ENCODE measurements at places on chromosomes 16 and 17. TPM values are rescaled to one million over a fixed set of nuclear protein-coding genes. Genes with fewer than 3 reads are reported as not detected.

DNA sequence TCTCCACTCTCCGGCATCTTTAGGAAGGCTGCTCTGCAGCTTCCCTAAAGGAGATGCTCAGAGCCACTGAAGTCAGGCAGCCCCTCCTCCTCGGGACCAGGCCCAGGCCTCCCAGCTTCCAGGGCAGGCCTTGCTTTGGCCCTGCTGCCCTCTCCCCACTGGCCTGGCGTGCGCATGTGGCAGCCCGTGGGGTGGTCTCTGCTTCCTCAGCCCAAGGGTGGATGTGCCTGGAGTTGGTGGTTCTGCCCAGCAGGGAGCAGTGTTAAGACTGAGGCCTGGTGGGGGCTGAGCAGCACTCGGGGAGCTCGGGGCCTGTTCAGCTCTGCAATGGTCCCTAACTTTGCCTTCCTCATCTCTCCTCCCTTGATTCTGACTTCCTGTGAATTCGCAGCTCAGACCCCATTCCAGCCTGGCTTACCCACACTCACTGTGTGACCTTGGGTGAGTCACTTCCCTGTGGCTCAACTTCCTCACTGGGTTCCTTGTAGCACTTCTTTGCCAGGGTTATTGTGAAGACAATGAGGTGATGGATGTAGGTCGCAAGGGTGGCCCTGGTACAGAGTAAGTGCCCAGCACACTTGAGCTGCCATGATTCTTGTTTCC is 63.2 kb downstream of the NKD1 start:
- DNase-seq = peak; percentile 43

DNA sequence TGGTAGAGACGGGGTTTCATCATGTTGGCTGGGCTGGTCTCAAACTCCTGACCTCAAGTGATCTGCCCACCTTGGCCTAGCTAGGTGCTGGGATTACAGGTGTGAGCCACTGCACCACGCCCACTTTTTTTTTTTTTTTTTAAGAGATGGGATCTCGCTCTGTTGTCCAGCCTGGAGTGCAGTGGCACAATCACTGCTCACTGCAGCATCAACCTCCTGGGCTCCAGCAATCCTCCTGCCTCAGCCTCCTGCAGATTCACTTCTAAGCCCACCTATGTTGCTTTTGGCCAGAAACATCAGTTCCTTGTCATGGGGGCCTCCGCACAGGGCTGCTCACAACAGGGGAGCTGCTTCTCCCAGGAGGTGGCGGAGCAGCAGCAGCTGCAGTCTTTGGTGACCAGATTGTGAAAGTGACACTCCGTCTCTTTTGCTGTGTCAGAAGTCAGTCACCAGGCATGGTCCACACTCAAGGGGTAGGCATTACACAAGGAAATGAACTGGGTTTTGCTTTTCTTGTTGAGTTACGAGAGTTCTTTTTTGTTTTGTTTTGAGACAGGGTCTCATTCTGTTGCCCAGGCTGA is 4.5 kb upstream of the NME4 start:
- no peak for DNase-seq

GRCh38 chr17:35080536-35080935 is 17.0 kb upstream of the RFFL start:
- no peak for DNase-seq

DNA sequence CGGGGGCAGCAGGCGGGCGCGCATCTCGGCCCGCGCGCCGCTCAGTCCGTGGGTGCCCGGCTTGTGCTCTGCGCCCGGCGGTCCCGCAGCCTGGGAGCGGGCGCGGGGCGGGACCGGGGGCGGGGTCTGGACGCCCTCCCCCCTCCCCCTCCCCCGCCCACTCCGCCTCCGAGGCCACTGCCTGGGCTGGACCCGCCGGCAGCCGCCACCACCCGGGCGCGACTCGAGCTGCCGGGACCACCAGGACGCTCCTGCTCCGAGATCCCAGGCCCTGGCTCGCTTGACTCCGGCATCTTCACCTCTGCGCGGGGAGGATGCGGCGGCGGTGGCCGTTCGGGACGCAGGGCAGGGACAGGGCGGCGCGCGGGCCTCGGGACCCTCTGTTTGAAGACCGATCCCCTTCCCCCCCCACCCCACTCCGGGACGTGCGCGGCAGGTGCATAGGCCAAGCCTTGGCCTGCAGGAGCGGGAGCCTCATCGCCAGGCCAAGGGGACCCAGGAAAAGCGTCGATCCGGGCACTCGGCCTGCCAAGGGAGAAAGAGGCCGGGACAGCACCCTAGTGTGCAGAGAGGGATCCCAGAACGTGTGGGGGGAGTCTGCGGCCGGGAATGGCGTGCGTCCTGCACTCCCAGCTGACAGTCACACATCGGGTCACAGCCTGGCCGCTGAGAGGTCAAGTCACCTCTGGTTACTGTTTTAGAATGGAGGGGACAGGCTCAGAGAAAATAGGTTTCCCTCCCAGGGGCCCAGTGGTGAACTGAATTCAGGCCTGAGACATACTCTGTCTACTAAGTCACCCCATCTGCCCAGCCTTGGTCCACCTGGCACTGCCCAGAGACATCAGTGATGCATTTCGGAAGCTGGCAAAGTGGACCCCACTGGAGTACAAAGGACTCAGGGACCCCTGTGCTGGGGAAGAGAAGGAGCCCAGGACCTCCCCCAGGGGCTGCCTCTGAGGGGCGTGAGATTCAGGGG is at the start of gene HS3ST6:
Gene HS3ST6, minus strand, starts transcription at position 65 of the 976 bp plus-strand sequence. CDS start 92 bp downstream, outside the sequence.
- no peak for DNase-seq

CBX2 gene
- total RNA-seq = 0.83 TPM

DNA sequence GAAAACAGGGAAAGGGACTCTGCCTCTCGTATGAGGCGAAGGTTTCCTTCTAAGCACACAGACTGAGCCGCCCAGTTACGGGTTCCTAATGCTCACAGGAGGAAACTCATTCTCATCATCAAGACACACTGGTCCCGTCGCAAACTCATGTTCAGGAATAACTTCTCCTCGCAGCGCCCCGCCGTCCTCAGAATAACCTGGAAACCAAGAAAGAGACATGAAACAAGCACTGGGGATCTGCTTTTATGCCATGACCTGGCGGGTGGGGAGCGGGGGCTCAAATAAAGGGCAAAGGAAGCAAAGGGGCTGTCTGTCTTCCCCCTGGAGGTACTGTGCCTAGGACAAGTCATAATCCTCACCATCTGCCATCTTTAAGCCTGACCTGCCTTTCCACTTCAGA is 31.3 kb downstream of the WIPI1 start:
- DNase-seq = no peak

OXLD1 gene
- total RNA-seq = 45.6 TPM

DNA sequence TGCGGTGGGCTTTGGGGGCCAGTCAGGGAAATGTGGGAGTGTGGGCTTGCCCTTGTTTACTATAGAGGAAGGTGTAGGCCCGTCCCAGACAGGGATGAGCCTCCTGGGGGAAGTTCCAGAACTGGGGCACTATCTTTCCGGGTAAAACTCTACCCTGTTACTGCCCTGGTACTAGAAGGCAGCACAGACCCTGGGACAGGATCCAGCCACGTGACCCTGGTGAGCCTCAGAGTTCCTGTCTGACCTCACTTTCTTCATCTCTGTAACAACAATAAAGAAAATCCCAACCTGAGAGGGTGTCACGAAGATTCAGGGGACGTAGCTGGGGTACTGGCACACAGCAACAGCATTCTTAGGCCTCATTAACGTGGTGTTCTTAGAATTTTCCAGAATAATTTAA is 239.6 kb upstream of the FOXF1 start:
- no peak for DNase-seq

DNA sequence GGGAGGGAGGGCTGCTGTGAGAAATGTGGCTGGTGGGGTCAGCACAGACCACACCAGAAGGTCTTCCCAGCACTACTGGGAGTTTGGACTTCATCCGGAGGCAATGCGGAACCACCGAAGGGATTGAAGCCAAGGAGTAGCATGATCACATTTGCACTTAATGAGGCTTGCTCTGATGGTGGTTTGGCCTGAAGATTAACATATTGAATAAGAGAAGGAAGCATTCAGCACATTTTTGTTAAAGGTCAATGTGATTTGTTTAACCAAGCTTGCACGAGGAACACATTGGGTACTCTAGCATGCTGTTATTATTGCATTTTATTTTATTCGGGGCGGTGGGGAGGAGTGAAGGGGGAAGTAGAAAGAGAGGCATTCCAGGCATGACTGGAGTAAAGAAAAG is 378.6 kb downstream of the UTP18 start:
- DNase-seq = no peak

GRCh38 chr16:73196670-73197069 is 148.7 kb upstream of the ZFHX3 start:
- peak; percentile 77 for DNase-seq

DNA sequence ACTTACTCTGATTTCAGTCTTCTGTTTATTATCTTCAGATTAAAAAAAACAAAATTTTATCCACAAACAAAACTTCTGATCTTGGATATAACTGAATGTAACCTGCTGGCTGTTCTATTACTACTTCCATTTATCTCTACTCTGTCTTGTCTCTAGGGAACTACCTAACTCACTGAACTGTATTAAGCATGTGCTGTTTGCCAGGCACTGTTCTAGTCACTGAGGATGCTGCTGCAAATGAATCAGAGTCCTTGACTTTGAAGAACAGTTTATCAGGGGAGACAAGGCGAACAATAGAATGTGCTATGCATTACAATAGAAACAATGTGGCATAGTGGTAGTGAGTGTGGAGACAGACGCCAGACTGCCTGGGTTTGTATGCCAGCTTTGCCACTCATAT is 2.3 kb upstream of the ANKRD40 start:
- DNase-seq = no peak
